ENCODE measurements at places on chromosomes 7 and 10. TPM values are rescaled to one million over a fixed set of nuclear protein-coding genes. Genes with fewer than 3 reads are reported as not detected.

MYO3A gene
- polyA plus RNA-seq: 7.5 TPM

SPDYE1 gene
- 0.40 TPM for polyA plus RNA-seq

SMKR1 gene
- polyA plus RNA-seq: 2.5 TPM

HOXA6 gene
- 24.6 TPM for polyA plus RNA-seq

GPR37 gene
- 2.0 TPM for polyA plus RNA-seq

NOS3 gene
- polyA plus RNA-seq: 12.7 TPM

TRIM73 gene
- 4.9 TPM for polyA plus RNA-seq

Measured in renal cortex interstitium (tissue), 15 donors.